Activated CD4-positive, alpha-beta T cell treated with anti-CD3 and anti-CD28 coated beads, Interleukin-2, amount 50 U/mL, for 1 hour (primary cell): ENCODE measurements at places on chromosomes 5 and 9.

GRCh38 chr5:122694884-122695283, 80.0 kb upstream of the SNX2 start:
- DNase-seq = no peak

GRCh38 chr9:132842124-132843044, 35.7 kb downstream of the AK8 start:
- DNase-seq = no peak

DNA sequence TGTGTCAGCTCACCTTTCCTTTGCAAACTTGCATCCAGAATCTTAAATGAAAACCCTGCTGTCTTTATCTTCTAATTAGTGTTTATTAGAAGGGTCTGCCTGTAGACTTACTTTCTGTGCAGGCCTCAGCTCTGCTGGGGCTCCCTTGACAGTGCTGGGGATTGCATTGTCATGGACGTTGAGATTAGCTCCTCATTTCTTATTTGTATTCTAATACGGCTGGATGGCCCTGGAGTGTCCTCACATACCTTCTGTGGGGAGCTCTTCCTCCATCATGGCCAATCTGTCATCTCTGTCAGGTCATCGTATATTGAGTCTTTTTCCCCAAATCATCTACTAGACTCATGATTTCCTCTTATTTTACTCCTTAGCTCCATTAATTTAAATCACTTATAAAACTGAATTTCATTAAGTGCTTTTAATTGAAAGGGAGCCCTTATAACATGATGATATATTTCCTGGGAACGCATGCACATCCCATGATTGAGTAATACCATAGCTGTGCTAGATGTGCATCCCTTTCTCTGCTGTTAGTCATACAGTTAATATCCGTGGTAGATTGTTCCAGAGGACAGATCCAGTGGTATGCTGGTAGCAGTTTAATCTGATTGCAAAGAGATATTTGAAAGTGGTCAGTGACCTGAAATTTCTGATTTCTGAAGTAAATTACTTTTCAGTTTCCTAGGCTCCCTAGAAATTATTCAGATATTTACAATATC, 61.6 kb downstream of the ICE1 start:
- DNase-seq = no peak

GRCh38 chr5:54302267-54302687, 8.1 kb downstream of the ARL15 start:
- no peak for DNase-seq

- DNase-seq = no peak
Measured at GRCh38 chr5:37214550-37214949, 34.6 kb downstream of the CPLANE1 start.

- DNase-seq = no peak
Measured at GRCh38 chr9:114237781-114238180, 82.4 kb downstream of the COL27A1 start.

DNA sequence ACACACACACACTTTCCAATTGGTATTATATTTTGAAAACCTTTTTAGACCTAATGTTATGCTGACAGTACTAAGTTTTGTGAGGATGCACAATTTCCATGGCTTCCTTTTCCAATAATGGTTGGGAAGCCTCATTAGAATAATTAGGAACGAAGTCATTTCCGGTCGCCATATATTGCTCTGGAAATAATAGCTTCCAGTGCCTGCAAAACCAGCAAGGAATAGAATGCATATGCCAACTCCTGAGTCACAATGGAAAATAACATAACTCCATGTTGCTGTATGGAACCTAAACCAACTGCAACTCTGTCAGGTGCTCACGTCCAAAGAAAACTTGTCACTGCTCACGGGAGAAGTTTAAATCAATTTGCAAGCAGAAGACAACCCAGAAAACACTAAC, 222.0 kb downstream of the EBF1 start:
- DNase-seq = no peak

- no peak for DNase-seq
Measured at GRCh38 chr5:102747386-102748166, 7.5 kb upstream of the PAM start.

- no peak for DNase-seq
Measured at GRCh38 chr5:143558048-143558447, 154.6 kb upstream of the NR3C1 start.

DNA sequence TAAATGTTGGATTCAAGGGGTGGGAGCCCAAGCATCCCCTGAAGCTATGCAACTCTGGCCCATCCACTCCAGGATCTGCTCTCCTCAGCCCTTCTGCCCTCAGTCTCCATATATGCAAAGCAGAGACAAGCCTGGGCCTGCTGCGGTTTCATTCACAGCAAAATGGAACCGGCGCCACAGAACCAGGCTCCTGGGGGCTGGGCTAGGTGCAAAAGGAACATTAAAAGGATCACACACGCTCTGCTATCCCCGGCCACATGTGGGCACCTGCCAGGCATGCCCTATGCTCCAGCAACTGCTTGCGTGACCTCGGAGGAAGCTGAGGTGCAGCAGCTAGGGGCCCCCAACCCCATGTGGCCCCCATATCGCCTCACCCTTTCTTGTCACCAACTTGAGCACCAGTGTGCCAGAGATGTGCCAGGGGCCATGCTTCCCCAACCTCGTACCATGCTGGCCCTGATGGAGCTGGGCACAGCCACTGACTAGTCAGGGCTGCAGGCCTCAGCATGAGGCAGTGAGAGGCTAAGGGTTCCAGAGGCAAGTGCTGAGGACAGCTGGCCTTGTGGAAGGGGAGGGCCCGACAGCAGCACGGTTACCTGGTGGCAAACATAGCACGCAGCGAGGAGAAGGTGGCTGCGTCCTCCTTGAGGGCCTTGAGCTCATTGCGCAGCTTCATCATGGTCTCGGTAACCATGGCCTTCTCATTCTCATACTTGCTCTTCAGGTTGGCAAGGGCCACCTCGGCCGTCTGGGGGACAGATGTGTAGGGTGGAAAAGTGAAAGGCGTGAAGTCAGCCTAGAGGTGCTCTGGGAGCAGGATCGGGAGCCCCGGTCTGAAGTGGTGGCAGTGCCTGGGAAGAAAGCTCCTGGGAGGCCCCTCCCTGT, 47.2 kb downstream of the BICD2 start:
- no peak for DNase-seq
